H1 (cell line): ENCODE measurements at places on chromosomes 1 and 21. TPM values are rescaled to one million over a fixed set of nuclear protein-coding genes. Genes with fewer than 3 reads are reported as not detected.
A peak's percentile ranks its signal among the peaks of the same experiment; 100 is the strongest.

GRCh38 chr1:64065571-64065970 is 137.9 kb upstream of the UBE2U start:
- no peak overlapping the region for H3K27ac ChIP-seq
- DNase-seq = no peak
- peaks cover under 1% of the 10 kb centered on the region; the same call in 1 of the 2 replicates for H3K4me1 ChIP-seq
- H3K27me3 ChIP-seq = no peaks in the 10 kb centered on the region; the same call in 1 of the 2 replicates
- no peak overlapping the region for H3K4me3 ChIP-seq

DNA sequence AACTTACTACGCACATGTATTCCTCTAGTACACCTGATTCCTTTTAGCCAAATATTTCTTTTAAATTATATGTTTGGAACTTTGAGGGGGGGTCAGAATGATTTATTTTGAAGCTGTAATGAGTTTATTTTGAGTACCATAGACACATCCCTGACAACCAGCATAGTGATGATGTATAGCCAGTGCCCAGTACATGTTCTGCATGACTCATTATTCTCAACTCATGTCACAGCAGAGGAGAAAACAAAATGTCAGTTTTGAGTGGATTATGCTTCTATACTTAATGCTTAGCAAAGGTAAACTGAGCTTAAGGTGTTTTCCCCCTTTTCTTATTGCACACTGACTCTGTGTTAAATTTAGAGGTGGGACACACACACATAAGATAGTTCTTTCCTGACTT is 22.4 kb upstream of the LEPR start:
- no peaks in the 10 kb centered on the region for H3K36me3 ChIP-seq
- DNase-seq = no peak
- no peaks in the 10 kb centered on the region for H3K27me3 ChIP-seq
- H3K4me1 ChIP-seq = peaks cover 2% of the 10 kb centered on the region; the same call in 1 of the 2 replicates

DNA sequence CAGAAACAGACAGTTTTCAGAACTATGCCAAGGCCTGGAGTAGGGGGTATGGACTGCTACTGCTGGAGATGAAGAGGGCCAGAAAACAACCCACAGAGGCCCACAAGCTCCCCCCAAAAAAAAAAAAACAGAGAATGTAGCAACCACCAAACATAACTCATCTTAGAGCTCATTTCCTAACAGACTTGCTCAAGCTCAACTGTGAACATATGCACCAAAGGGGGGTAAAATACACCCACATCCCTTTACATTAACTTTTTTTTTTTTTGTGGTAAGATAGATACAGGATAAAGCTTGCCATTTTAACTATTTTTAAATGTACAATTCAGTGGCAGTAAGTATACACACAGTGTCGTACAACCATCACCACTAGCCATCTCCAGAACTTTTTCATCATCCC is 36.0 kb downstream of the SEC16B start:
- no peak for DNase-seq
- H3K4me3 ChIP-seq = no peak overlapping the region
- no peaks in the 10 kb centered on the region for H3K27me3 ChIP-seq

- H3K27ac ChIP-seq = no peak overlapping the region
- peaks cover 23% of the 10 kb centered on the region for H3K4me1 ChIP-seq
- H3K27me3 ChIP-seq = no peaks in the 10 kb centered on the region
- no peaks in the 10 kb centered on the region for H3K36me3 ChIP-seq
- H3K4me3 ChIP-seq = no peak overlapping the region
Measured at GRCh38 chr1:31376375-31377134, 3.7 kb upstream of the FABP3 start.

- H3K36me3 ChIP-seq = no peaks in the 10 kb centered on the region
- H3K4me1 ChIP-seq = peaks cover 6% of the 10 kb centered on the region
- H3K27me3 ChIP-seq = no peaks in the 10 kb centered on the region
- no peak for DNase-seq
Measured at GRCh38 chr1:175033953-175034352, 10.7 kb upstream of the MRPS14 start.

- H3K27me3 ChIP-seq = no peaks in the 10 kb centered on the region
- H3K36me3 ChIP-seq = no peaks in the 10 kb centered on the region
- no peaks in the 10 kb centered on the region for H3K4me1 ChIP-seq
- H3K4me3 ChIP-seq = no peak overlapping the region
- H3K27ac ChIP-seq = no peak overlapping the region
Measured at GRCh38 chr1:226625832-226626576, 77.4 kb downstream of the STUM start.

- H3K36me3 ChIP-seq = no peaks in the 10 kb centered on the region
- peak; percentile 45 for DNase-seq
- no peaks in the 10 kb centered on the region for H3K27me3 ChIP-seq
- no peak overlapping the region for H3K27ac ChIP-seq
Measured at GRCh38 chr1:224106568-224107281, 7.2 kb upstream of the FBXO28 start.

GRCh38 chr1:162228586-162228985 is 148.1 kb downstream of the SPATA46 start:
- no peaks in the 10 kb centered on the region; the same call in none of the 2 replicates for H3K4me1 ChIP-seq
- H3K4me3 ChIP-seq = no peak overlapping the region
- DNase-seq = no peak
- H3K27ac ChIP-seq = no peak overlapping the region
- no peaks in the 10 kb centered on the region for H3K27me3 ChIP-seq

LCK gene
- 71.6 and 75.3 TPM in 2 replicates for total RNA-seq

FCRL1 gene
- not detected in 2 replicates for total RNA-seq
